Calu3 (cell line): ENCODE measurements at places on chromosomes 1 and 21. TPM values are rescaled to one million over a fixed set of nuclear protein-coding genes. Genes with fewer than 3 reads are reported as not detected.
A peak's percentile ranks its signal among the peaks of the same experiment; 100 is the strongest.

The LDLRAD2 gene
- 0.12 TPM in 1 of 2 replicates, not detected in the other for total RNA-seq

The ANKRD45 gene
- total RNA-seq, result not detected in 2 replicates

The FCRL5 gene
- total RNA-seq, result not detected in 2 replicates

The PRR9 gene
- not detected in 2 replicates for total RNA-seq

GRCh38 chr21:39168800-39169199 is 14.5 kb downstream of the PSMG1 start:
- H3K36me3 ChIP-seq, result no peaks in the 10 kb centered on the region
- no peak for DNase-seq
- no peak overlapping the region for H3K4me3 ChIP-seq
- H3K27ac ChIP-seq, result no peak overlapping the region

- no peak overlapping the region for H3K27ac ChIP-seq
- no peaks in the 10 kb centered on the region for H3K36me3 ChIP-seq
- H3K4me1 ChIP-seq, result no peaks in the 10 kb centered on the region
- no peak for DNase-seq
Observed at GRCh38 chr1:162779043-162779442, 11.5 kb upstream of the HSD17B7 start.

GRCh38 chr1:43450251-43450941 is 3.3 kb downstream of the HYI start:
- no peak overlapping the region for H3K27ac ChIP-seq
- no peak overlapping the region for H3K4me3 ChIP-seq
- H3K4me1 ChIP-seq, result peaks cover 27% of the 10 kb centered on the region
- no peak for DNase-seq
- H3K27me3 ChIP-seq, result no peaks in the 10 kb centered on the region

DNA sequence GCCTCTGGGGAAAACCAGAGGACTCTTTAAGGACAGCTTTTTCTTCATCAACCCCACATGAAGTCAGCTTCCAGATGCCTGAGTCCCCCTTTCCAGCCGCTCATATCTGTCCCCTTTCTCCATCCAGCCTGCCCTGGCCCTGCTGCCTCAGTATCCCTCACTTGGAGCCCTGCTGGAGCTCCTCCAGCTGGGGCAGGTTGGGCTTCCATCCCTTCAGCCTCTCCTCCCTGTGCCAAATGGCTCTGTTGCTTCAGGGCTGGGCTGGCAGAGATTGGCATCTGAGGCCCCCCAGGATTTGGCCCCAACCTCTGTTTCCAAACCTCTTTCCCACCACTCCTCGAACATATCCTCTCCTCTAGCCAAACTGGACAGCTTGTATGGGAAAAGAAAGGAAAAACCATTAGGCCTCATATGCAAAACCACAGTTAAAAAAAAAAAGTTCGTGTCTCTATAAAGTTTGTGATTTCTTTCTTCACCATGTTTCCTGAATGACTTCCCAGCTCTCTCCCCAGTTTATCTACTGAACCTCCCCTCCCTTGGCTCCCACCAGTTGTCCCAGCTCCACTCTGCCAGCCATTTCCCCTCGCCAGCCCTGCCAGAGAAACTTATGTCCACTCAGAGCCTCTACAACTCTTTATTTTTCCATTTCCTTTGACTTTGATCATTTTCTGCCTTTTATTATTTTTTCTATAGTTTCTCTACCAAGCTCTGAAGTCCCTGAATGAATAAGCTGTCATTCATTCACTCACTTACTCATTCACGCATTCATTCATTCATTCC is 217.9 kb downstream of the FOXD2 start:
- peaks cover 15% of the 10 kb centered on the region for H3K4me1 ChIP-seq
- no peaks in the 10 kb centered on the region for H3K27me3 ChIP-seq
- no peak overlapping the region for H3K27ac ChIP-seq
- H3K4me3 ChIP-seq, result no peak overlapping the region
- peaks cover 5% of the 10 kb centered on the region for H3K36me3 ChIP-seq
- DNase-seq, result no peak

GRCh38 chr21:21921410-21922232 is 923.4 kb downstream of the NCAM2 start:
- H3K4me1 ChIP-seq, result no peaks in the 10 kb centered on the region
- H3K4me3 ChIP-seq, result no peak overlapping the region
- H3K27me3 ChIP-seq, result no peaks in the 10 kb centered on the region
- no peak overlapping the region for H3K27ac ChIP-seq
- no peak for DNase-seq

GRCh38 chr1:8382051-8382505 is 64.2 kb downstream of the SLC45A1 start:
- H3K4me3 ChIP-seq, result no peak overlapping the region
- peaks cover 6% of the 10 kb centered on the region for H3K4me1 ChIP-seq
- DNase-seq, result no peak
- H3K27ac ChIP-seq, result no peak overlapping the region
- H3K27me3 ChIP-seq, result no peaks in the 10 kb centered on the region

GRCh38 chr21:46104104-46104503 is 6.2 kb downstream of the COL6A2 start:
- no peak overlapping the region for H3K4me3 ChIP-seq
- H3K36me3 ChIP-seq, result no peaks in the 10 kb centered on the region
- H3K27ac ChIP-seq, result no peak overlapping the region
- DNase-seq, result no peak

GRCh38 chr1:94039514-94039870 is 81.5 kb downstream of the ABCA4 start:
- peak; percentile 75 for DNase-seq
- no peak overlapping the region for H3K27ac ChIP-seq
- no peak overlapping the region for H3K4me3 ChIP-seq
- H3K4me1 ChIP-seq, result peaks cover 16% of the 10 kb centered on the region

DNA sequence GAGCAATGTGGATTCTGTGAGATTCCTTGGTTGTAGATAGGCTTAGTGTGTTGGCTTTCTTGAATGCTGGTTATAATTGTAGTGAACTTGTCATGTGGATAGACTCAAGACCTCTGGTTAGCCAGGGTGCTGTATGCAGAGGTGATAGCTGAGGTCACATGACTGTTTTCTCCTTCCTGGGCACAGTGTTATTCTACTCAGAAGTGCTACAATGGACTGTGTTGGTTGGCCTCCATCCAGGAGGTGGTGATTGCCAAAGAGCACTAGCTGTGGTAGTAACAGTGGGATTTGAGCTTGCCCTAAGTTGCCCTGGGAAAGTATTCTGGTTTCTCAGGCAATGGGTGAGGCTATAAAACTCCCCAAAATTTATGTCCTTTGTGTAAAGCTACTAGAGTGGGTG is 71.6 kb downstream of the SH3BGR start:
- H3K4me1 ChIP-seq, result peaks cover 15% of the 10 kb centered on the region
- no peak overlapping the region for H3K27ac ChIP-seq
- no peak overlapping the region for H3K4me3 ChIP-seq
- no peaks in the 10 kb centered on the region for H3K27me3 ChIP-seq

GRCh38 chr21:17044696-17045095 is 468.1 kb upstream of the CXADR start:
- no peaks in the 10 kb centered on the region for H3K27me3 ChIP-seq
- no peak overlapping the region for H3K27ac ChIP-seq
- DNase-seq, result no peak

- H3K27me3 ChIP-seq, result peaks cover 19% of the 10 kb centered on the region
- H3K4me1 ChIP-seq, result no peaks in the 10 kb centered on the region
- DNase-seq, result no peak
- no peak overlapping the region for H3K4me3 ChIP-seq
- no peak overlapping the region for H3K27ac ChIP-seq
- no peaks in the 10 kb centered on the region for H3K36me3 ChIP-seq
Observed at GRCh38 chr1:94111879-94112278, 9.1 kb downstream of the ABCA4 start.

GRCh38 chr1:17540255-17541001 is 930 bp downstream of the ARHGEF10L start:
- DNase-seq, result no peak
- peaks cover 32% of the 10 kb centered on the region for H3K36me3 ChIP-seq
- peak overlapping the region; percentile 82 for H3K4me3 ChIP-seq

DNA sequence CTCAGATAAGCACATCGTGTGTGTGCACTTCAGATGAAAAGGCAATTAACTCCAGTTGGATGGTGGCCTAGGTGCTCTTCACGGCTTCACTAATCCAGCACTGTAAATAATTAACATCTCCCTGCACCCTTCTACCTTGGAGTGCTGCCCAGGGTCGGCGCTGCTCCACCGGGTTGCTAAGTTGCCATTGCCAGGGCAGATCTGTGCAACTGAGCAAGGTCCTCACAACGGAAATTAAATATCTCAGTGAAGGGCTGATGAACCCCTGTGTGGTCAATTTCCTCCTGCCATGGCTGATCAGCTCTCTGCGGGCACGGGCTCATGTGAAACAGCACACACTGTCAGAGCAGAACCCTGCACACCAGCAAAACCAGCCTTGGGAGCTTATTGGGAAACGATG is 63.2 kb downstream of the SYDE2 start:
- no peaks in the 10 kb centered on the region for H3K27me3 ChIP-seq
- H3K4me3 ChIP-seq, result no peak overlapping the region
- peak; percentile 76 for DNase-seq
- peak overlapping the region; percentile 40 for H3K27ac ChIP-seq
- no peaks in the 10 kb centered on the region for H3K4me1 ChIP-seq

- DNase-seq, result no peak
- no peak overlapping the region for H3K27ac ChIP-seq
- no peaks in the 10 kb centered on the region for H3K27me3 ChIP-seq
- H3K36me3 ChIP-seq, result no peaks in the 10 kb centered on the region
Observed at GRCh38 chr1:184940694-184941409, 33.5 kb downstream of the NIBAN1 start.

DNA sequence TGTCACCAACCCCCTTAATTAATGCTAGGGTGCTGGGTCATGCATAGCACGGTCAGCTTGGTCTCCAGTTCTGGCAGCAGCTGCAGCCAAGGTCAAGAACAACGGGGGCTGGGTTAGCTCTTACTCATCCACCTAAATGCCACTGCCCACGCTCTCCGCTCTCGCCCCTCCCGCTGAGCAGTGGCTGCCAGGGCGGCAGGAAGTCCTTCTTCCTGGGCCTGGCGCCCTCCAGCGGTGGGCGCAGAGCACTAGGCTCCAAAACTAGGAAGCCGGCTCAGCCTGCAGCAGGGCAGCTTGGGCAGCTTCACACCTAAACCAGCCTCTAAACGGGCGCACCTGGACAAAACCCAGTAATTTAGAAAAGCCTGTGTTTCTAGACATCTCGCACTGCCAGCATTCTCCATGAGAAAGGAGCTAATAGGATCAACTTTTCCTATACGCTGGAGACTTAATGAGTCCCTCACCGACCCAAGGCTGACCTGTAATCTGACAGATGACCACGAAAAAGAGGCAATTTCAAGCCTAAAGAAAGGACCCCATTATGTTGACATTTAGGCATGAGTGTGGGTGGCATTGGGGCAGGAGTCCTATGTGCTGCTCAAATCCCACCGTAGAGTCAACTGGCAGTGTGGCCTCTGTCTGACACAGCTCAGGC is 78.4 kb upstream of the LRRN2 start:
- DNase-seq, result peak; percentile 90
- peaks cover 87% of the 10 kb centered on the region for H3K27me3 ChIP-seq
- no peak overlapping the region for H3K27ac ChIP-seq

- no peak overlapping the region for H3K4me3 ChIP-seq
- peaks cover 22% of the 10 kb centered on the region for H3K4me1 ChIP-seq
- no peak overlapping the region for H3K27ac ChIP-seq
- no peaks in the 10 kb centered on the region for H3K27me3 ChIP-seq
- H3K36me3 ChIP-seq, result peaks cover 51% of the 10 kb centered on the region
Observed at GRCh38 chr1:26696654-26697430, 1.0 kb downstream of the ARID1A start.

DNA sequence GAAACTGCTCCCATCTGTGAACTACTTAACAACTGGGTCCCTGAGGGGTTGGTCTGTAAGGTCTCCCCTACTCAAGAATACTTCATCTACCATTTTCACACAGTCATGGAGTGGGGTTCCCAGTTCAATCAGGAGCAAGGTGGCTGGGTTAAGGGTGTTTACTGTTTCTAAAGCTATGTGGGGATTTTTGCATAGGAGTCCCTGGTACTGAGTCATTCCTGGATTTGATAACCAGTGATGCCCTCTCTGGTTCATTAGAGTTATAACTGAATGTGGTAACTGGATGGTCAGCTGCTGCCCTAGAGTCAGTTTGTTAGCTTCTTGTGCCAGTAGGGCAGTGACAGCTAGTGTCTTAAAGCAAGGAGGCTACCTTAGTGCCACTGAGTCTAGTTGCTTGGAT is 29.4 kb upstream of the KCNJ15 start:
- H3K27me3 ChIP-seq, result no peaks in the 10 kb centered on the region
- no peaks in the 10 kb centered on the region for H3K36me3 ChIP-seq
- no peak for DNase-seq
- no peak overlapping the region for H3K4me3 ChIP-seq
